ENCODE measurements at places on chromosomes 13 and 19.

DNA sequence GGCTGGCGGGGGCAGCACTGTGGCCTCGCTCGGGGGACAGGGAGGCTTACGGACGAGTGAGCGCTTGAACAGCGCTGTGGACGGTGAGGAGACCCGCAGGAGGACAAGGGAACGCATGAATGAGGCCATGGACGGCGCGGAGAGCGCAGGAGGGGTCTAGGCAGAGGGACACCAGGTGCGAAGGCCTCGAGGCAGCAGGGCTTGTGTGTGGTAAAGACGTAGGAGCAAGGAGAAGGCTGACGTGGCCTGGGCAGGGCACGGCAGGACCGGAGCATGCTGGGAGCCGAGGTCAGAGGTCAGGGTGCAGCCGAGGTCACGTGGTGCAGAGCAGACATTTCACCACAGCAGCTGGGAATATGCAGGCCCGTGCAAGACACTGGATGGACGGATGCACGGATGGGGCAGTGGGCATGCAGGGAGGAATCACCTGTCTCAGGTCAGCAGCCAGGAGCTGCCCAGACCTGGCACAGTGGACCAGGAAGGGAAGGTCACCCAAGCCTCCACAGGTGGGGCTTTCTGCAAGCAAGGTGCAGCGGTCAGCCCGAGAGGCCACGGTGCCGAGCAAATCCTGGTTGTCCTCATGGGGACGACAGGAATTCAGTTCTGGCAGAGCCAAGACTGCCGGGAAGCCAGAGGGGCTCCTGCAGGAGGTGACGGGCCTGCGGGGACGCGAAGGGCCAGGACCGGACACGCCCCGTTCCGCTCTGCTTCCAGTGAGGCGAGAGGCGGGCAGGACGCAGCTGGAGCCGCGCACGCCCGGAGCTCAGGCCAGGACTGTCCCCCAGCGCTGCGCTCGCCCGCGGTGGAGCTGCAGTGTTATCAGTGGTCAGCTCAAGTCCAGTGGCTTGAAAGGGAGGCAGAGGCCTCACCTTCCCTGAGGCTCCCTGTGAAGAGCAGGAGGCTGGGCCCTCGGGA is 72.2 kb downstream of the RASA3 start:
- no peak for DNase-seq

DNA sequence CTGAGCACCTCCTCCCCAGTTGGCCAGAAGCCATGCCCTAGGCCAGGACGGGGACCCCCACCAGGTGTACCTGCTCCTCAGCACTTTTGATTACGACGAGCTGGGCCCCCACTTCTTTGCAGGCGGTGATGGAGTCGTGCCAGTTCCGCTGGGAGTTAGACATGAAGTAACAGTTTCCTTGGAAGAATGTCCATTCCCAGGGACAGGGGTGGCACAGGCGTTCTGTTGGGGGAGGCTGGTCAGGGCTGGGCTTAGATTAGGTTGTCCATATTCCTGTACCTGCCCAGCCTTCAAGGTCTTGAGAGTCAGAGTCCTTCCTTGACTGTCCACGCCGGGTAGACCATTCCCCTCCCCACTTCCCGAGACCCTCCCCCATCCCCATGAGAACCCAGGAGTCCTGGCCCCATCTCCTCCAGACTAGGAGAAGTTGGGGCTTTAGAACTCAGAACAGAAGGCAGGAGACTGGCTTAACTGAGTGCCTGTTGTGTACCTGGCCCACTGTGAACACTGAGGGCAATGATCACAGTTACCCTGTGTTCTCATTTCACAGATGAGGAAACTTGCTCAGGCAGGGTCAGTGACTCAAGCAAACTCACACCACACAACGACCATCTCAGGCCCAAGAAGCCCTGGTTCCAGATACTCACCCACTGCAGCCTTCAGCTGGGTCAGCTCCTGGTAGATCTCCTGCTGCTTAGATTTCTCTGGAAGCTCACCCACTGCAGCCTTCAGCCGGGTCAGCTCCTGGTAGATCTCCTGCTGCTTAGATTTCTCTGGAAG is 2.3 kb downstream of the CD209 start:
- no peak for DNase-seq

DNA sequence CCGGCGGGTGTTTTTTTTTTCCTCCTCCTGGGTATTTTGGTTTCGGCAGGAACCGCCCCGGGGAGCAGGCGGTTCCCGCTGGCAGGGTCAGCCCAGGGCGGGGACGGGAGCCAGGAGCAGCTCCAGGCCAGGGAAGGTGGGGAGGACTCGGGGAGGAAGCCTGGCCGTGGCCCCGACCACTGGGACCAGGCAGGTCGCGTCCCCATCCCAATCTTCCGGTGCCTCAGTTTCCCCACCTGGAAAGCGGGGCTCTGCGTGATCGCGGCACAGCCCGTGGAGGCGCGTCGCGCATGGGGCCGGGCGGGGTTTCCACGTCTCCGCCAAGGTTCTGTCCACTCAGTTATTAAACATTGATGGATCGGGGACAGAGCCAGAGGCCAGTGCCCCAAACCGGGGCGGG is 34.8 kb downstream of the IL12RB1 start:
- DNase-seq: no peak

GRCh38 chr13:60679928-60680694 is 283.1 kb downstream of the TDRD3 start:
- DNase-seq: no peak

- no peak for DNase-seq
Measured at GRCh38 chr13:102380012-102380411, 21.8 kb downstream of the FGF14 start.

DNA sequence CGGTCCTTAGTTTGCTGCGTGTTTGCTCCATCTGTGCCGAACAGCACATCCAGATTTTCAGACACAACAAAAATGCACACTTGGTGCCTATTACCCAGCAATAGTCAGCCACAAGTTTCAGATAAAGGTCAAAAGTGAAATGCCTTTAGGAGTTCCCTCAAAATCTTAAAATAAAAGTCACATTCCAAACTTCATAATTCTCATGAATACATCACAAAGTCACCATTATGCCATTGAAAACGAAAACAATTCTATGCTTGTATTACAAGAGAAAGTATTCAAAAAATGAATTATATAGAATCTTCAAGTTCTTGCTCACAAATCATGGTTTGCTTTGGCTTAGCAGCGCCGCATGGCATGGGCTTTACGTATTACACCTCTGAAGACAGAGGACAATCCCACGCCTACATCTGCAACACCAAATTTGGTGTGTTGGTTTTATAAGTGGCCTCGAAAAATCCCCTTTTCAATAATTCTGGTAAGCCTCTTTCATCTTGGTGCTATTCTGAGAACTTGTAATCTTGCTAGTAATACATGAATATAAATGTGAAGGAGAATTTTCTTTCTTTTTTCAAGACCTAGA is 26.6 kb downstream of the COL4A1 start:
- no peak for DNase-seq

DNA sequence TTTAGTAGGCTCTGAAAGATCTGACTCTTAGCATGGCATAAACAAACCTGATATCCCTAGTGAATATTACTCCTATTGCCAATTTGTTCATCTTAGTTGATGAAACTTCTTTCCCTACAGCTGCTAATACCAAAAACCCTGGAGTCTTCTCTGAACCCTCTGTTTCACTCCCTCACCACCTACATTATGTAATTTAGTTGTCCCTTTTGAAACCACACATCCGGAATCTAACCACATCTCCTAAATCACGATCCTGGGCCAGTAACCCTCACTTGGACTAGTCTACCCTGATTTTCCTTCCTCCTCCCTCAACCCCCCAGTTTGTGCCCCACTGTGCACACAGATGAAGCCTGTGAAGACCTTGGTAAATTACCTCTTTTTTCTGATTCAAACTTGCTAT is 1.2 kb downstream of the ZNF256 start:
- DNase-seq: no peak

DNA sequence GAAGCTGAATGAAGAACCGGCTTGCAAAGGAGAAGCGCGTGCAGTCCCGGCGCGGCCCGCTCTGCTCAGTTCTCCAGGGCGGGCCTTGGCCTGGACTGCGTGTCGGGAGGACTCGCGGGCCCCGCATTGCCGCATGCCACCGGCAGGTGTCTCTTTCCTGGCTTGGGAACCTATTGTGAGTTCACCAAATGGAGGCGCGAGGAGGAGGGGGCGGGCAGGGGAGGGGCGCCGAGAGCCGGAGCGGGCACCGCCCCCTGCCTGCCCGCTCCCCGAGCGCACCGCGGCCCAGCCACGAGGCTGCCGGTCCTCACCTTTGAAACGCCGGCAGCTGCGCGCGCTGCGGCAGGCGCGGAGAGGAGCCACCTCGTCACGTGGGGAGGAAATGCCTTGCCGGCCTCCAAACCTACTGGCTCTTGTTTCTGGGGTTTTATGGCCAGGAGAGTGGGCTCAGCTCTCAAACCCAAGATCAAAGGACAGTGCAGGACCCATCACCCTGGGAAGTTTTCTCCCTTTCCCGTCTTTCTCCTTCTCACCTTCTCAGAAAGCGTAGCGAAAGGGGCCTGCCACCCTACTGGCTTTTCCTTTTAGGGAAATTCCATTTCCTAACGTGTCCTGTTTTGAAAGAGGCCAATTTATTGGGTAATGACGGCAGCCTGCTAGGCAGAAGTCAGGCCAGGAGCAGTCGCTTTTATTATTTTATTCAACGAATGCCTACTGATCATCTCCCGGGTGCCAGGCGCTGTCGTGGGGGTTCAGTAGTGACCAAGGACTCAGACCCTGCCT is 13.8 kb upstream of the UBE2L5 start:
- peak; percentile 92 for DNase-seq

- DNase-seq: no peak
Measured at GRCh38 chr13:83943530-83944279, 61.4 kb upstream of the SLITRK1 start.

- no peak for DNase-seq
Measured at GRCh38 chr13:45295536-45295935, 45.4 kb downstream of the TPT1 start.

GRCh38 chr13:92172191-92172590 is 773.8 kb downstream of the GPC5 start:
- no peak for DNase-seq

- DNase-seq: no peak
Measured at GRCh38 chr13:104357174-104357573, 1291.0 kb upstream of the SLC10A2 start.

DNA sequence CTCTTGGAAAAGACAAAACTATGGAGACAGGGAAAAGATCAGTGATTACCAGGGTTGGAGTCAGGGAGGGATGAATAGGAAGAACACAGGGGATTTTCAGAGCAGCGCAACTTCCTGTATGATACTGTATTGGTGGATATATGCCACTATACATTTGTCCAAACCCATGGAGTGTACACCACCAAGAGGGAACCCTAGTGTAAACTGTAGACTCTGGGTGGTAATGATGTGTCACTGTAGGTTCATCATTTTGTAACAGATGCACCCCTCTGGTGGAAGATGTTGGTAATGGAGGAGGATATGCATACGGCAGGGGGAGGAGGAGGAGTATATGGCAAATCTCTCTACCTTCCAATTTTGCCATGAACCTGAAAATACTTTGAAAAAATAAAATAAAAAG is 68.1 kb downstream of the UFM1 start:
- DNase-seq: no peak

GRCh38 chr13:64186503-64187250 is 2771.0 kb upstream of the PCDH20 start:
- no peak for DNase-seq

DNA sequence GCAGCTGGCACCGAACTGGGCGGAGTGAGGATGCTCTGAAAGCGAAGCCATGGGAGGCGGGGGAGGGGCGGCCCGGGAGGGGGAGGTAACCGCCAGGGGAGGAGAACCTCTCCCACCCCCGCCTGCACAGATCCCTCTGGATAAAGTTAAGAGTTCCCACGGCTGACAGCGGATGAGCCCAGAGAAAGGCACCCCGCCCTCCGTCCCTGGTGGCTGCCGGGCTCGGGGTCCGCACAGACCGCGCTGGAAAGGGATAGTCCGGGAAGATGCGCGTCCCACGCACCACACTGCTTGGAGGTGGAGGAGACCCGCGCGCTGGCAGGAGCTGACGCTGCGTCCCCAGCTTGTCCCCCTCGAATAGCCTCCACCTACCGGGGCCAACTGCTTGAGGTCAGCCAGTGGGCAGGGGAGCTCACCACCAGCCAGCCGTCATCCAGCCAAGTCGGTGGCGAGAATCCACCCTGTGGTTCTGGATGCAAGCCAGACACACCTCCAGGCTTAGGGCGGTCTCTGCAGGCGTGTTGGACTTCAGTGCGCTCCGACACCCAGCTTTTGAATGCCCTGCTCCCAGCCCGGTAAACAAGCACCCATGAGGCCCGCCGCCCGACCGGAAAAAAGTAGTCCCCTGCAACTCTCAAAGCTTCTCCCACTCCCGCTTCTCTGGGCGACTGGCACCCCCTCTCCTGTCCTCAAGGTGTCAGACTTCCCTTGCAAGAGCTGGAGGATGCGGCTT is at the start of gene TRPC4:
Gene TRPC4 (minus strand): TSS at position 17 of the 733 bp plus-strand sequence. CDS start 86,439 bp downstream, outside the sequence.
- DNase-seq: peak; percentile 57

GRCh38 chr19:15944401-15944800 is 4.4 kb upstream of the OR10H4 start:
- no peak for DNase-seq

GRCh38 chr19:29326849-29327840 is 114.2 kb upstream of the UQCRFS1 start:
- no peak for DNase-seq

DNA sequence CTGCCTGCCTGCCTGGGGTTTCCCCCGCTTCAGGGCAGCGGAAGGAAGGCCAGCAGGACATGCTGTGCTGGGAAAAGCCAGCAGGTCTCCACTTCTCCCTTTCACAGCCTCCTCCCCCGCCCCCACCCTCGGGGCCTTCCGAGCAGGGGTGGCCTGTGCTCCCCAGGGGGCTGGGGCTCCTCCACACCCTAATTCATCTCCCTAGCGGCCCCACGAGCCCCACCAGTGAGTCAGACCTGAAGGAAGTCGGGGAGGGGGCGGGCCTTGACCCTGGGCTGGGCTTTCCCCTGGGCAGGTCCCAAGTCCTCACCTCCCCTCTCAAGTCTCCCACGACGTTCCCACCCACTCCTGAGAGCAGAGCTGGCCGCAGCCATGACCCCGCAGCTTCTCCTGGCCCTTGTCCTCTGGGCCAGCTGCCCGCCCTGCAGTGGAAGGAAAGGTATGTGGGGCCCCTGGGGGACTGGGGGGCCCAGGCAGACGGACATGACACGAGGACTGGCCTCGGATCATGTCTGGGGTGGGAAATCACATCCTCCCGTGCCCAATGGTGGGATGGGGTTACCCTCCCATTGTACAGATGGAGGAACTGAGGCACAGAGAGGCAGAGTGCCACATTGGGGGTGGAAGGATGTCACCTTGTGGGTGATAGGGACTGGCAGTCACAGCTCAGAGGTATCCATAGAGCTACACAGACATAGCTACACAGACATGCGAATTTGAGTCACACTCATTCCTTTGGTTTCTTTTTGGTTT is at the start of gene EBI3:
Gene EBI3 (plus strand): TSS at position 345 of the 753 bp plus-strand sequence. CDS start 28 bp downstream, at position 373.
- peak; percentile 25 for DNase-seq

DNA sequence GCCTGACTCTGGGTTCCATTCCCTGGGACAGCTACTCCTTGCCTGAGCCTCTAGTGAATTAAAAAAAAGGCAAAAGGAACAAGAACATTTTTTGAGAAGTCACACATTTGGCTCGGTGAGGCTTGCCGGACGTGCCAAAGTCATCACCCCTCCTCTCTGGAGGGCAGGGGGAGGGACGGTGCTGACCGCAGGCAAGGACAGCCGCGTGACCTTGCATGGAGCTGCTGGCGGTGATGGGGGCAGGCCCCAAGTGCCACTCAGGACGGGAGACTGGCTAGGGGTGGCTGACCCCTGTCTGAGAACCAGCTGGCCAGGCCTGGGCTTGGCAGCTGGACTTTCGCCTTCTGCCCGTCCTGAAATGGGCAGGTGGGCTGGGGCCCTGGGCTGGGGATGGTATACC is 26.4 kb downstream of the MAP2K2 start:
- DNase-seq: no peak

GRCh38 chr13:94710881-94711560 is 1.3 kb downstream of the SOX21 start:
- DNase-seq: peak; percentile 21

GRCh38 chr19:46482631-46483030 is 11.3 kb upstream of the PNMA8A start:
- DNase-seq: no peak

Data from head of caudate nucleus (tissue), 42 donors.